CD4-positive, alpha-beta T cell (primary cell): ENCODE measurements at places on chromosomes 3 and 15. TPM values are rescaled to one million over a fixed set of nuclear protein-coding genes. Genes with fewer than 3 reads are reported as not detected.

- no peak overlapping the region for H3K27ac ChIP-seq
- H3K36me3 ChIP-seq: no peaks in the 10 kb centered on the region
- no peak for DNase-seq
These were observed 55.3 kb upstream of the LEKR1 start for GRCh38 chr3:156770699-156771414.

The HEG1 gene
- total RNA-seq: 31.2 TPM

- H3K27ac ChIP-seq: no peak overlapping the region
- H3K36me3 ChIP-seq: no peaks in the 10 kb centered on the region
- H3K4me1 ChIP-seq: no peaks in the 10 kb centered on the region
- H3K4me3 ChIP-seq: no peak overlapping the region
These were observed 228.0 kb upstream of the LRRFIP2 start for GRCh38 chr3:37402351-37402750.

The MYRIP gene
- total RNA-seq: not detected

- no peaks in the 10 kb centered on the region for H3K4me1 ChIP-seq
- no peak overlapping the region for H3K4me3 ChIP-seq
- no peak overlapping the region for H3K27ac ChIP-seq
- H3K36me3 ChIP-seq: peaks cover 20% of the 10 kb centered on the region
- H3K27me3 ChIP-seq: no peaks in the 10 kb centered on the region
These were observed 16.5 kb downstream of the SPICE1 start for GRCh38 chr3:113498221-113499005.

GRCh38 chr15:82875411-82876003 is 66.1 kb downstream of the WHAMM start:
- no peak overlapping the region for H3K27ac ChIP-seq
- H3K36me3 ChIP-seq: no peaks in the 10 kb centered on the region
- no peaks in the 10 kb centered on the region for H3K4me1 ChIP-seq
- no peak overlapping the region for H3K4me3 ChIP-seq
- DNase-seq: no peak

GRCh38 chr3:104911376-104911775 is 455.3 kb upstream of the ALCAM start:
- DNase-seq: no peak
- H3K27ac ChIP-seq: no peak overlapping the region
- no peaks in the 10 kb centered on the region for H3K36me3 ChIP-seq
- H3K4me1 ChIP-seq: no peaks in the 10 kb centered on the region
- no peaks in the 10 kb centered on the region for H3K27me3 ChIP-seq
- no peak overlapping the region for H3K4me3 ChIP-seq

DNA sequence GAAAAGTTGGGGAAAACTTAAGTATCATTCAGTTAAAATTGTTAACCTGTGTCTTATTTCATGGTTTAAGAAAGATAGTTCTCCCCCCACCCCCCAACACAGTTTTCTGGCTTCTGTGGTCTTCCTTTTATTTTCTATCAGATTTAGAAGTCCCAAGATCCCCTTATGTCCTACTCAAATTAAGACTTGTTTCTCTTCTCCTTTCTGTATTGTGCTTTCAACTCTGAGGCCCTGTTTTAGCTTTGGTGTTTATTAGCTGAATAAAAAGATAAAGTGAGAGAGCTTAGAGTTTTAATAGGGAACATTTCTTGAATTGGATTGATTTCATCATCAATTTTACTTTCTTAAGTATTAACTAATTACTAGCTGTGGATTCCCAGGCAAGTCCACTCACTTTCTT is 62.6 kb downstream of the AKAP13 start:
- H3K4me3 ChIP-seq: no peak overlapping the region
- DNase-seq: no peak
- no peaks in the 10 kb centered on the region for H3K36me3 ChIP-seq
- H3K4me1 ChIP-seq: peaks cover 3% of the 10 kb centered on the region
- H3K27ac ChIP-seq: no peak overlapping the region

- no peaks in the 10 kb centered on the region for H3K36me3 ChIP-seq
- peaks cover 4% of the 10 kb centered on the region for H3K27me3 ChIP-seq
- no peak overlapping the region for H3K27ac ChIP-seq
- no peak overlapping the region for H3K4me3 ChIP-seq
- no peaks in the 10 kb centered on the region for H3K4me1 ChIP-seq
These were observed 70.2 kb upstream of the ST8SIA2 start for GRCh38 chr15:92323525-92323924.

- H3K27me3 ChIP-seq: no peaks in the 10 kb centered on the region
- H3K27ac ChIP-seq: no peak overlapping the region
- H3K4me1 ChIP-seq: peaks cover 21% of the 10 kb centered on the region
- H3K36me3 ChIP-seq: no peaks in the 10 kb centered on the region
- H3K4me3 ChIP-seq: no peak overlapping the region
These were observed 228.3 kb downstream of the ADAMTS17 start for GRCh38 chr15:100113351-100114080.

DNA sequence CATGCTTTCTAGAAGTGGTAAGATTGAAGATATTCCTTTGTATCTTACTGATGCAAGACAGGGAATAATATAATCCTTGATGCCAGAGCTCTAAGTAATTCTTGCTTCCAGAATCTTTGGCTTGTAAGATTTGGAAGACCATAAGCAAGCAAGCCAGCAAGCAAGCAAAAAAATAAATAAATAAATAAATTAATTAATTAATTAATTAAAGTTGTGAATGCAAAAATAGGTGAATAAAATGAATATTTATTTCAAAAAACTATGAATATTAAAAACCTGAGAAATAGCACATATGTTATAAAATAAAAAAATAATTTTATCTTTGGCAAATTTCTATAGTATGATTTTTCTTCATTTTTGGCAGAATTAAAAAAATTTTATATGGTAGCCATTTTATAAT is 750.2 kb upstream of the ARRDC4 start:
- H3K27me3 ChIP-seq: no peaks in the 10 kb centered on the region
- DNase-seq: no peak

DNA sequence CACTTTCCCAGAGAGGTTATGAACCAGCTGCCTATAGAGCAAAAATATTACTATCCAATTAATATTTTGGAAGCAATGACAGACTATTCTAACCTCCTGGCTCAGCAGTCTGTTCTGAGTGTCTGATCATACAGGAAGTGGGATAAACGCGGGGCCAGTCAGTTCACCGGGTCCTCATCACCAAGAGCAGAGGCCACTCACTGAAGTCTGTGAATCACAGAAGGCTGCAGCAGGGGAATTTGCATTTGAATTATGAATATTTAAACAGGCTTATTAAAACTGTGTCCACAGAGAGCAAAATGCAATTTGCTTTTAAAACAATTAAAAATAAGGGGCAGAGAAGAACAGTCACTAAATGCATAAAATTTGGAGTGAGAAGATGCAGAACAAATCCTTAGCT is 305.2 kb downstream of the MCTP2 start:
- H3K4me3 ChIP-seq: no peak overlapping the region
- DNase-seq: no peak
- H3K36me3 ChIP-seq: no peaks in the 10 kb centered on the region
- no peaks in the 10 kb centered on the region for H3K4me1 ChIP-seq
- H3K27me3 ChIP-seq: no peaks in the 10 kb centered on the region

The NSMCE3 gene
- total RNA-seq: 46.9 TPM

DNA sequence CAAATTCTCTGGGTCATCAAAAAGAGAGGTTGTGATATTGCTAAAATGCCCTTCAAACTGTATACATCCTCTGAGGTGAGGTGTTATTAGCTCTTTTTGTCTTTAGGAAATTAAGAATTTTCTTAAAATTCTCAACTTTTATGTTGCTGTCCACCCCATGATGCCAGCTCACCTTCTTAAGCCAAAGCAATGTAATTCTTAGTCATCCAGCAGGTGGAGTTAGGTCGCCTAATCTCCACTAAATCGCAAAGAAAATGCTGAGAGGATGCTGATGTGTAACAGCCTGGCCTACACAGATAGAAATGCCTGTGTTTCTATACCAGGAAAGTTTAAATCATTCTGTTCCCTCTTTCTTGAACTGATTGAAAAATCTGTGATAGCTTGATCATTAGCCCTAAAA is 770.2 kb upstream of the ALCAM start:
- H3K4me3 ChIP-seq: no peak overlapping the region
- H3K27me3 ChIP-seq: no peaks in the 10 kb centered on the region
- H3K4me1 ChIP-seq: no peaks in the 10 kb centered on the region
- no peak for DNase-seq
- no peak overlapping the region for H3K27ac ChIP-seq

DNA sequence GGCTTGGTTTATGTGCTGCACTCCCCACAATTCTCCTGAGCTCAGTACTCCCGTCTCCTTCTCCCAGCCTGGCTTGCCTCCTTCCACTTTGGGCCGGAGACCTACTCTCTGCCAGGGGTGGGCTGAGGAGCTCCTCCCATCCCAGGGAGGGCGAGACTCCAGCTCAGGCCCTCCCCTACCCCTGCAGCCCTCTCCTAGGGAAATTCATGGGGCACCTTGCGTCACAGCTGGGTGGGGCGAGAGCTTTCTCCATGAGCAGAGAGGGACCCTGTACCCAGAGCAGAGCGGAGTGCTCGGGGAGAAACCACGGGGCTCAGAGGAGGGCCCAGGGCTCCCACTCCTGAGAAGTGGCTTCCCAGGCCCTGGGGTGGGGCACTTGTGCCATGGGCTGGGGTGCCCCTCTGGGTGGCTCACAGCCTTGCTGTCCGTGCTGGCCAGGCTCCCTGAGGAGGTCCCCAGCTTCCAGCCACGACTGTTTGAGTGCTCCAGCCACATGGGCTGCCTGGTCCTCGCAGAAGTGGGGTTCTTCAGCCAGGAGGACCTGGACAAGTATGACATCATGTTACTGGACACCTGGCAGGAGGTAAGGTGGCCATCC is 13.3 kb downstream of the VILL start:
- H3K4me1 ChIP-seq: peaks cover 33% of the 10 kb centered on the region
- H3K27ac ChIP-seq: no peak overlapping the region
- DNase-seq: no peak
- peaks cover 64% of the 10 kb centered on the region for H3K36me3 ChIP-seq
- no peak overlapping the region for H3K4me3 ChIP-seq

The LMAN1L gene
- total RNA-seq: 0.93 TPM

GRCh38 chr3:53221827-53222182 is 34.0 kb downstream of the TKT start:
- H3K27ac ChIP-seq: no peak overlapping the region
- H3K36me3 ChIP-seq: peaks cover 32% of the 10 kb centered on the region
- DNase-seq: no peak
- peaks cover 6% of the 10 kb centered on the region for H3K4me1 ChIP-seq
- H3K27me3 ChIP-seq: no peaks in the 10 kb centered on the region
- no peak overlapping the region for H3K4me3 ChIP-seq

The C2CD4A gene
- total RNA-seq: 0.19 TPM

GRCh38 chr15:71601038-71601834 is 209.1 kb upstream of the NR2E3 start:
- H3K4me1 ChIP-seq: no peaks in the 10 kb centered on the region
- no peak for DNase-seq
- H3K36me3 ChIP-seq: no peaks in the 10 kb centered on the region
- H3K4me3 ChIP-seq: no peak overlapping the region
- H3K27ac ChIP-seq: no peak overlapping the region

- no peaks in the 10 kb centered on the region for H3K27me3 ChIP-seq
- H3K36me3 ChIP-seq: peaks cover 62% of the 10 kb centered on the region
- H3K4me1 ChIP-seq: peaks cover 10% of the 10 kb centered on the region
- H3K4me3 ChIP-seq: no peak overlapping the region
- no peak for DNase-seq
- H3K27ac ChIP-seq: no peak overlapping the region
These were observed 28.2 kb downstream of the NBEAL2 start for GRCh38 chr3:47007482-47008233.

DNA sequence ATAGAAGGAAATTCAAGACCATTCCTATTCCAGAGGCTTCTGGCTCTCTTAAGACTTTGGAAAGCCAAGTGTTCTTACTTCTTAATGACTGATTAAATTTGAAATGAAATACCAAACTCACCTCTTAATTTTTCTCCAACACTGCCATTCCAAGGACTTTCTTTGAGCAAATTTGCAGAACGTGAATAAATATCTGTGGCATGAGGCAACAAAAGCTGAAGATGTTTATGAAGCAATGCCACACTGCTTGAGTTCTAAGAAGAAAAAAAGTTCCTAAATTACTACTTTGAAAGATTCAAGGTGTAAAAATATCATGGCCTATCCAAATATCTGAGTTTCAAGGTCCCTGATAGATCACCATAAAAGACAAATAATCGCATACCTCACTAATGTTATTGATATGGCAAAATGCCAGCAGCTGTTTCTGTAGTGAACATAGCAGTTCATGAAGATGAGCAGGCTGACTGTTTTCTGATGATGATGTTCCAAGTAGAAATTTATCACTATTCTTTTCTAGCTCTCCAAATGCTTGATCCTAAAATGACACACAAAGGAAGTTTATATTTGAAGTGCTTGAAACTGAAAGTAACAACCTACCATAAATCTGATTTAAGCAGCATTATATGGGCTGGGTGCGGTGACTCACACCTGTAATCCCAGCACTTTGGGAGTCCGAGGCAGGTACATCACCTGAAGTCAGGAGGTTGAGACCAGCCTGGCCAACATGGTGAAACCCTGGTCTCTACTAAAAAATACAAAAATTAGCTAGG is 104.4 kb downstream of the HERC1 start:
- DNase-seq: no peak
- no peaks in the 10 kb centered on the region for H3K27me3 ChIP-seq
- no peak overlapping the region for H3K27ac ChIP-seq
- H3K36me3 ChIP-seq: peaks cover 78% of the 10 kb centered on the region
- H3K4me3 ChIP-seq: no peak overlapping the region

The SLC25A36 gene
- 166 TPM for total RNA-seq

DNA sequence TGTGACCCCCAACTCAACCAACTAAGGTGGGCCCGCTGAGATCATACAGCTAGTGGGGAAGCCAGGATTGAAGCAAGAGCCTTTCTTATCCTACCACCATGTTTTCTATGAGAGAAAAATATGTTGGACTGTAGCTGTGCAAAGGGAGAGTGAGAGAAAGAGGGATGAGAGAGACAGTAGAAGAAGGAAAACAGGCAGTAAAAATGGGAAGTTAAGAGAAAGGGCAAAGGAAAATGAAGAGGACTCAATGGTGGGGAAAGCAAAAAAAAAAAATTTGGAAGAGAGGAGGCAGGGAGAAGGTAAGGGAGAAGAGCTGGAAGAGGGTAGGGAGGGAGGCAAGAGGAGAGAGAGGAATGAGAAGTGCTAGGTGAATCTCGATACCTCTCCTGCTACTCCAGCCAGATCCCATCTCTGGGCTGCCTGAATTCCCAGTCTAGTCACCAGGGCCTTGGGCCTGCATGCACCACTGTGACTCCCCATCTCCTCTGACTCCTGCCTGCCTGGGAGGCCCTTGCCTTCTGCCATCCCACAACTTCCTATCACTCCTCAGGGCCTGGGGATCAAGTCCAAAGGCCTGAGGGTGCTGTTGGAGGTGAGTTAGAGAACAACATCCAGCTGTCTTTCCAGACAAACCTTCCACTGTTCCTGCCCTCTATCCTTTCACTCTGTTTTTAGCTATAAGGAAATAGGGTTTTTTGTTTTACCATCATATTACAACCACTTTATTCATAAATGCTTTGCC is 15.7 kb downstream of the FAM81A start:
- no peak for DNase-seq
- no peak overlapping the region for H3K4me3 ChIP-seq
- H3K4me1 ChIP-seq: no peaks in the 10 kb centered on the region

- H3K4me1 ChIP-seq: peaks cover 16% of the 10 kb centered on the region
- no peaks in the 10 kb centered on the region for H3K36me3 ChIP-seq
- no peak overlapping the region for H3K4me3 ChIP-seq
- peak; percentile 48 for DNase-seq
- no peaks in the 10 kb centered on the region for H3K27me3 ChIP-seq
These were observed 178.3 kb downstream of the UACA start for GRCh38 chr15:70584838-70585706.

The INKA1 gene
- 0.87 TPM for total RNA-seq

The PTH1R gene
- total RNA-seq: not detected
